ENCODE measurements at places on chromosomes 13 and 19. TPM values are rescaled to one million over a fixed set of nuclear protein-coding genes. Genes with fewer than 3 reads are reported as not detected.

The PLPPR3 gene
- not detected for total RNA-seq

The CPB2 gene
- total RNA-seq, result 607 TPM

The ARL11 gene
- total RNA-seq, result 0.23 TPM

The GAPDHS gene
- not detected for total RNA-seq

The RETN gene
- total RNA-seq, result not detected

The RGL3 gene
- 33.4 TPM for total RNA-seq

The CCL25 gene
- total RNA-seq, result 0.30 TPM

The MIR17HG gene
- total RNA-seq, result 1.9 TPM

The STARD13 gene
- total RNA-seq, result 14.1 TPM

The CBLC gene
- 14.0 TPM for total RNA-seq

The PTPRH gene
- 6.3 TPM for total RNA-seq

The LGALS4 gene
- 102 TPM for total RNA-seq
